Activated naive CD8-positive, alpha-beta T cell treated with anti-CD3 and anti-CD28 coated beads, Interleukin-2, amount 50 U/mL, for 16 hours (primary cell): ENCODE measurements at places on chromosomes 11 and 22.
A peak's percentile ranks its signal among the peaks of the same experiment; 100 is the strongest.

DNA sequence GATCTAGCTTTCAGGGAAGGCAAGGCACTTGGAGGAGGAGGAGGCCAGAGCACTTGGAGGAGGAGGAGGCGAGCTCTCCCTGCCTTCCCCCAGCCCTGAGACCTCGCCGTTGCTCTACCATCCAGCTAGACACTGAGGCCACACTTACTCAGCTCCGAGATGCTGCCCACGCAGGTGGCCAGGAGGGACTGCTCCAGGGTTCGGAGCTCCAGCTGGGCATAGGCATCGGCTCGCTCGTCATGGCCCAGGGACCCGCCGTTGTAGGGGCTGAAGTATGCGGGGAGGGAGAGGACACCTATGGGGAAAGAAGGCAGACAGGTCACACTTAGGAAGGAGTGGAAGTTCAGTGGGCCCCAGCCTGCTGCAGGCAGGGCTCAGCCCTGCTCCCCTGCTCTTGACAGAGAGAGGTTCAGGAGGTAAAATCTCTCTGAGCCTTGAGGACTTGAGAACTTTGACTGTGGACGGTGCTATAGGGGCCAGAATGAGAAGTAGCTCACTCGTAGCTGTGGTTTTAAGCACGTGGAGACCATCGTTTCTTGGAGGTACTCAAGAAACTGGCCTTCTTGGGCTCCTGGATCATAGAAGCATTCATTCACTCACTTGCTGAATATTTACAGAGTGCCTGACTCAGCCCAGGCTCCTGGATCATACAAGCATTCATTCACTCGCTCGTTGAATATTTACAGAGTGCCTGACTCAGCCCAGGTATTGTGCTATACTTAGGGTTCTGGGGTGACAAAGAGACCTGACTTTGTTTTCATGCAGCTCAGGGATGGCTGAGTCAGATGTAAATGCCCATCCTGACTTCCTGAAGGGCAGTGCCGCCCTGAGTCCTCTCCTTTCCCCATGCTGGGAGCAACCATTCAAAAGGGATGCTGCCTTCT is 99.2 kb downstream of the NAT10 start:
- DNase-seq, result no peak

GRCh38 chr11:125624756-125625213 is at the start of gene CHEK1:
Gene CHEK1, plus strand, starts transcription at chr11:125625163. Its CDS starts 1,606 bp downstream, at chr11:125626769.
- DNase-seq, result no peak

GRCh38 chr11:73178681-73179080 is 36.6 kb upstream of the FCHSD2 start:
- no peak for DNase-seq

DNA sequence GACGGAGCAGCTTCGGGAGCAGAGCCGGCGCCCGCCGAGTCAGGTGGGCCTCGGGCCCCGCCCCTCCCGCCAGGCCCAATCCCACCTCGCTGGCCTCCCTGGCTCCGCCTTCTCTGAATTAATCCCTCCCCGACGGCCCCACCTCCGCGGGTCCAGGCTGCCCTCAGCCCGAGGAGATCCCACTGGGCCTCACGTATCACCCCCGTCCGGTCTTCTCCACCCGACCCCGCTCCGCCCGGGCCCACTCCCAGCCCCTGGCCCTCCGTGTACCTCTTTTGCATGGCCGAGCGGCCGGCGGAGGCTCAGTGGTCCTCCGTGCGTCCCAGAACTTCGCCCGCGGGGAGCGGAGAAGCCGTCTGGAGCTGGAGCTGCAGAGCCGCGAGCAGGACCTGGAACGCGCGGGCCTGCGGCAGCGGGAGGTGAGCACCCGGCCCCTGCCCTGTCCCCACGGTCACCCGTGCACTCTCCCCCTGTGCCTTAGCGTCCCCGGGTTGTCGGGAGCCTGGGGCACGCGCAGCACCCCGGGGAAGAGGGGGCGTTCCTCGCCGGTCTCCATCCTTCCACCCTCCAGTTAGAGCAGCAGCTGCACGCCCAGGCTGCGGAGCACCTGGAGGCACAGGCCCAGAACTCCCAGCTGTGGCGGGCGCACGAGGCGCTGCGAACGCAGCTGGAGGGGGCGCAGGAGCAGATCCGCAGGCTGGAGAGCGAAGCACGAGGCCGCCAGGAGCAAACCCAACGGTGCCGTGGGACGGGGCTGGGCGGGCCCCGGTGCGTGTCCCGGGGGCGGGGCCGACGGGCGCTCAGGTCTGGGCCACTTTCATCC is 2.2 kb upstream of the CD151 start:
- peak; percentile 46 for DNase-seq

GRCh38 chr11:46288451-46288850 is 11.0 kb downstream of the CREB3L1 start:
- no peak for DNase-seq

- no peak for DNase-seq
Measured at GRCh38 chr11:45383224-45383623, 97.1 kb upstream of the SYT13 start.

DNA sequence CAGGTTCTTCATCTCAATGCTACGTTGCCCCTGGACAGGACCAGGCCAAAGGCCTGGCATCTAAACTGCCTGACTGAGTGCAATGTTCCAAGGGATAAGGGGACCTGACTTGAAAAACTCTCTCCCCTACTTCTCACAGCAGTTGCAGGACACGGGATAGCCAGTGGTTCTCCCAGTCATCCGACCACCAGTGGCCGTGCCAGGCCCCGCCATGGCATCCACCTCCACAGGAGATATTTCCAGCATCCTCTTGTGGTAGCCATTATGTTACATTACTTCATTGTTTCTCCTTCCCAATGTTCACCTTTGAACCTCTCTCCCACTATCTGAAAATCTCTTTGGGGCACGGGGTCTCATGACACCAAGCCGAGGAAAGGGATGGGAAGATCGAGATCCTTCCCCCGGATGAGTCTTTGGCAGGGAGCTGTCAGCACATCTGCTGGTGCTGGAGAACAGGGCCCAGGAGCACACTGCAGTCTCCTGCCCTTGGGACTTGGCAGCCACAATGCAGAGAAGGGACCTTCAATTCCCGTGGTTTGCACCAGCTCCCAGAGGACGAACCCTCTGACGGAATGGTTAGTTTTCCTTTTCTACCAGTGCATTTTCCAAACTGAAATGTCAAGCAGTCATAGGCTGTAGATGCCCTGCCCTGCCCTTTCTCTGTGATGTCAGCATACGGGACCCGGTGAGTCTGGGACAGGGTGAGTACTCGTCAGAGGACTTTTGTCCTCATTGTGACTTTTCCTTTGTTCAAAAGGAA is 121.2 kb downstream of the ETS1 start:
- no peak for DNase-seq

DNA sequence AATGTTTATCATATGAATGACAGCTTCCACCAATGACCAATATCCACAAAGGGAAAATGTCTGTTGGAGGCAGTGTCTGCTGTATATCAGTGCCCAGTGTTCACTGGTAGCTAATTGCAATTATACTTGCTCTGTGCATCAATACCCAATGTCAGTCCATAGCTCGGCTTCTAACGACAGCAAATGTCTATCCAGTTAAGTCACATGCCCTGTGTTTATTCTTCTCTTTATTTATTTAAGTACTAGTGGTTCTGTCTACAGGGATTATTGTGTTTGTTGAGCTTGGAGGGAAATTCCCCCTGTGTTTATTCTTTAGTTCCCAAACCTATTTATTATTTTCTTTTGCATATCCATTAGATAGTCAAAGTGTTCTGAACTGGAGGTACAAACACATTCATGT is 18.6 kb downstream of the TSKU start:
- no peak for DNase-seq
